ENCODE measurements at places on chromosomes 16 and 17.

GRCh38 chr16:88421871-88422433, 31.1 kb upstream of the ZFPM1 start:
- DNase-seq = no peak

- DNase-seq = no peak
These were observed 806 bp downstream of the TBX21 start for GRCh38 chr17:47733674-47734410.

DNA sequence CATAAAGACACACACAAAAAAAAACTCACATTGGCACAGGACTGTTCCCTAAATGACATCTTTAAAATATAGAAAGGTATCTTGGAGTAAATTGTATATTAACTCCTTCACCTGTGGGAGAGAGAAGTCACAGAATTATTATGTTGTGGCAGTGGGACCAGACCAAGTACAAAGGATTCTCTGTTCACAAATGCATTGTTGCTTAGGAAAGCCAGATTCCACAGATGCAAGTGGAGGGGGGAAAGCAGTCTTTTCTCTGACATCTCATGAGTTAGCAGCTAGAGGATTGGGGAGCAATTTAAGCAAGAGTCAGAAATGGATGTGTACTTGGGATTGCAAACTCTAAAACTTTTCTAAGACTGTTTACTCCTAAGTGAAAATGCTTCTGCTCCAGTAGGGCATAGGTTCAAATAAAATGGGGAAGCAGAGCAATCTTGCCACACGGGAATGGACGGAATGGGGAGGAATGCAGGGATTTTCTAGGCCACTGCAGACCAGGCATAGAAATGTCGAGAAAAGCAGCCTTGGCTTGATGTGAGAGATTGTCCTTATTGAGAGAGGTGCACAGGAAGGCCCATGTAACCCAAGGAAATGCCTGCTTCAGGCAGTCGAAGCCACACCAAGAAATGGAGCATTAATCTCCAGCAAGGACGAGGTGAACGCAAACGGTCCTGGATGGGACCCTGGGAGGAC, 4.1 kb upstream of the PMP22 start:
- DNase-seq = no peak

DNA sequence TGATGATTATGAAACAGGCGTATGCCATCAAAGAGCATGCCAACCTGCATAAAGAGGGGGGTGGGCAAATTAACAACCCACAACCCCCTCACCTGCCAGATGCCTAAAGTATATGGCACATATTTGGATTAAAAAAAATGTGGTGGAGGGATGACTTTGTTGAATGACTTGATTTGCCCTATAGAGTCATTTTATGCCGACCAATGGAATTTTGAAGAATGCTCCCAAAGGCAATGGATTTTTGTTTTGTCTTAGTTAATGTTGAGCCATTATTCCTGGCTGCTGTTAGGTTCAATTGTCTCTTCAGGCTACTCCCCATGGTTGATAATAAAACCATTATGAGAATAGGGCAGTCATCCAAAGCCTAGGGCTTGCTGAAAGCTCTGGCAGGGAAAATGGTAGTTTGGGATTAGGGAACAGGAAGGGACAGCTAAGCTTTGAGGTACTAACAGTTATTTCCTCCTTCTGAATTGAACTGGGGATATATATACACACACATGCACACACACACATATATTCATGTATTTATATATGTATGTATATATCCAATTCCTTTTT, 5.8 kb upstream of the CHCT1 start:
- DNase-seq = no peak

GRCh38 chr17:69898601-69899000, 176.4 kb upstream of the KCNJ16 start:
- DNase-seq = no peak

DNA sequence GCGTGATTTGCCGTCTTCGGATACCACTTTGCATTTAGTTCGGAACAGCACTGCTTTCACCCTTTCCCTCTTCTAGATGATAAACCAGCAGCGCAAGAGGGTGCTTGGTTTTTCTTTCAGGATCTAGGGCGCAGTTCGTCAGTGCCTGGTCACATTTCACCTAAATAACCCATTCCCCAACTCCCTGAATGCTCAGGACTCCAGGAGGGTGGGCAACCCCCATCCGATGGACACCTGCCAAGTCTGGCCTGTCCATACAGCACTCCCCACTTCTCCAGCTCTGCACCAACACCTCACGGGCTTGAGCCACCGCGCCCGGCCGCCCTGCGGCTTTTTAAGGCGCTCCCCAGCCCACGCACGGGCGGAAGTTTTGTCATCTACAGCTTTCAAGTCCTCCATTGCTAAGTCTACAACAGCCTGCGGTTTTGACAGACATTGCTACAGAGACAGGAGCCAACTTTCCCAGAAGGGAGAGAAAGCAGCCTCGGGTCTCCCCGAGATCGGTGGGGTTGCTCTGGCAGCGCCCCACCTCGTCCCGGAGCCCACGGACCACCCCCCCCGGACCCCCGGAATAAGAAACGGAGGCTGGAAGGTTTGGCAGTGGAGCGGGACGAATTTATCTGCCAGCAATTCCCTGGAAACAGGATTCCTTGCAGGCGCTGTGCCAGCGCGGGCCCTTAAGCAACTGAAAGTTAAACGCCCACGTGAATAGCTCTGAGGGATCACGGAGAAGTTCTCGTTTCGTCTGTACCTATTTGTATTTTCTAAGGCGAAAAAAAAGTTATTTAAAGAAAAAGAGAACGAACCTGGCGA, 38.6 kb upstream of the SLFN13 start:
- peak; percentile 42 for DNase-seq

DNA sequence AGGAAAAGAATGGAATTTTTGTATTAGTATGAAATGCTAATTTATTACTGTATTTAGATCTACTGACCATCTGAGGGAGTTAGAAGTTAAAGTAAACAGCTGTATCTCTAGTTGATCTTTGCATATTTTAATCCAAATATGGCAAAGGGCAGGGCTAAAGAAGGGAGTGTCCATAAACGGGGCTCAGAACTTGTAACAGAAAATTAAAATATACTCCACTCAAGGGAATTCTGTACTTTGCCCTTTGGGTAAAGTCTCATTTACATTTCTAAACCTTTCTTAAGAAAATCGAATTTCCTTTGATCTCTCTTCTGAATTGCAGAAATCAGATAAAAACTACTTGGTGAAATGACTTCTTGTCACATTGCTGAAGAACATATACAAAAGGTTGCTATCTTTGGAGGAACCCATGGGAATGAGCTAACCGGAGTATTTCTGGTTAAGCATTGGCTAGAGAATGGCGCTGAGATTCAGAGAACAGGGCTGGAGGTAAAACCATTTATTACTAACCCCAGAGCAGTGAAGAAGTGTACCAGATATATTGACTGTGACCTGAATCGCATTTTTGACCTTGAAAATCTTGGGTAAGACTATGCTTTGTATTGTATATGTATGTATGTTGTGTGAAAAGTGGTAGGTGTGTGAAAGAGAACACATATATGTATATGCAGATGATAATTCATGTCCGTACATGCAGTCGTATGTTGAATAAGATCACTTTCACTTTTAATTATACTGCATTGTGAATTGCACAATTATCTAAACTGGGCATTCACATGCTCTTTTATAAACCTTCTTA, at the start of gene ASPA:
ASPA (plus strand) TSS at position 186 of the 799 bp plus-strand sequence; CDS start at position 349, 163 bp downstream.
- no peak for DNase-seq

- no peak for DNase-seq
These were observed 650 bp downstream of the KIAA0753 start for GRCh38 chr17:6639586-6640535.

DNA sequence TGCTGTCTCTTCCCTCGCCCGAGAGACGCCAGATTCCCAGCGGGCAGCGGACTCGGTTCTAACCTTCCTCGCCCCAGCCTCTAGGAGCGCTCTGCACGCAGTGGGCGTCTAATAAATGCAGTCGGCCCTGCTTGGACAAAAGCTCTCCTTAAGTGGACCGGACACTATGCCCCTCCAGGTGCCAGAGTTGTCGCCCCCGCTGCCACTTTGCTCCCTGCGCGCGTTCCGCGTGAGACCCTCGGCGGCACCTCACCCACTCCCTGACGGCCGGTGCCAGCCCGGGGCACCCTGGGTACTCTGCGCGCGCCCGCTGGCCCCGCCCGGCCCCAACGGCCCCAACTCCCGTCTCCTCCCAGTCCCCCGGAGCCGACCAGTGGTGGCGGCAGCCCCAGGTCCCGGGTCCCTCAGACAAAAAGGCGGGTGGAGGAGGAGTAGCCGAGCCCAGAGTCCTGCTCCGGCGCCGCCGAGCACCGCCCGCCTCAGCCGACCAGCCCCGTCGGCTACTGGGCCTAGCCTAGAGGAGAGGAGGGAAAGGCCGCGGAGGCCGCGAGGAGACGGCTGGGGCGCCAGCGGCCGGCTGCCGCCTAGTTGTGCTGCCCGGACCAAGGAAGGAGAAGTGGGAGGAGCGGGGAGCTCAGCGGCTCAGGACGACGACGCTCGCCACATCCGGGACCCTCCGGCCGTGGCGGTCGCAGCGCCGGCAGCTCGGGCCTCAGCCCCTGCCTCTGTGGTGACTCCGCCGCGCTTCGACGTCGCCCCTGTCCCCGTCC, 123.0 kb downstream of the GOSR1 start:
- peak; percentile 9 for DNase-seq

DNA sequence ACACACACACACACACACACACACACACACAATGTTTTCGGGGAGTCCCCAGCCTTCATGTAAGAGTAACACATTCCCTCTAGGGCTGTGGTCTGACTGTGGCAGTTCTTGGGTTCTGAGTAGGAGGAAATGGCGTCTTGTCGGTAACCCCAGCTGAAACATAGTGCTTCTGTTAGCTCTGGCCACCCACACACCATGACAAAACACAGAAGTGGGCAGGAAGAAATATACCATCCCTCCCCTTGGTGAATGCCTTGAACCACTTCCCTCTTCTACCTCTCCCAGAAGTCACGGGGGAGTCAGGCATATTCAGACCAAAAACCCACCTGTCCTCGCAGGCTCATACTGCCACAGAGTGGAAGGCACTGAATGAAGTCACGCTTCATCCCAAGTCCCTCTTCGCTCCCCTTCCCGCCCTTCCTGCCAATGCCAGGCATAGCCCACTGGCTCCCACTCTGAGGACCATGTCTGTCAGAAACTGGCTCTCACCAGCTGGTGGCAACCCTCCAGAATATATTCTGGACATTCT, 11.5 kb downstream of the SLC35B1 start:
- no peak for DNase-seq

- DNase-seq = no peak
These were observed 2.0 kb upstream of the CDH8 start for GRCh38 chr16:62038225-62038624.

GRCh38 chr16:55499951-55500529, 8.8 kb upstream of the LPCAT2 start:
- DNase-seq = no peak

- no peak for DNase-seq
These were observed 535.1 kb downstream of the CDH11 start for GRCh38 chr16:64586781-64587180.

DNA sequence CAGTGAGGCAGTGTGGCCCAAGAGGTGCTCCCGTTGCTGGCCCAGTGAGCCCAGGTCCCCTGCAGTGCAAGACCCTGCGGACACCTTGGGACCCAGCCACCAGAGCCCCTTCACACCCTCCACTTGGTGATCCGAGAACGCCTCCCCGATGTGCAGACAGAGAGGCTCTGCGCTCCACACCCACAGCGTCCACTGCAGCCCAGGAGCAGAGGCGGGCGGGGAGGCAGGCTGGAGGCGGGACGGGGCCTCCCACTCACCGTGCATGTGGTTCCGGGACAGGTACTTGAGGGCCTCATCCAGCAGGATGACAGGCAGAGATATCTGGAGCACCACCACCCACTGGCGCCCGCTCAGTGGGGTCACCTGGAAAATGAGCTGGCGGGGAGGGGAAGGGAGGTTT, 12.1 kb upstream of the P2RX1 start:
- no peak for DNase-seq

DNA sequence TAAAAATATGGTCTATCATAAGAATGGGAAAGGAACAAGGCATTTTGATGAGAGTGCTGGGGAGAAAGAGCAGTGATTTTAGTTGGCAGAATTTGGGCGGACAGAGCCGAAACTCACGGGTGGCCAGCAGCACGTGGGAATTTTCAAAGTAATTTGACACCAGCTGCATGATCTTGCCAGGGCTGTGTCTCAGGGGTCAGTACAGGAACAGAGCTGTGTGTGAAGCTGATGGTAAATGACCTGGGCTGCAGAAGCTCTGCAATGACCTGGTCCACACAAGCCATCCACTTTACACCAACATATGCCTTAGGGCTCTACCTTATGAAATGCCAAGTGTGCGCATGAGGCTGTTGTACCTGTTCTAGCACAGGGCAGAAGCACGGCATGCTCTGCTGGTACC, 112.0 kb downstream of the ZFHX3 start:
- no peak for DNase-seq

- DNase-seq = no peak
These were observed 26.2 kb upstream of the SLC12A3 start for GRCh38 chr16:56838622-56839337.

DNA sequence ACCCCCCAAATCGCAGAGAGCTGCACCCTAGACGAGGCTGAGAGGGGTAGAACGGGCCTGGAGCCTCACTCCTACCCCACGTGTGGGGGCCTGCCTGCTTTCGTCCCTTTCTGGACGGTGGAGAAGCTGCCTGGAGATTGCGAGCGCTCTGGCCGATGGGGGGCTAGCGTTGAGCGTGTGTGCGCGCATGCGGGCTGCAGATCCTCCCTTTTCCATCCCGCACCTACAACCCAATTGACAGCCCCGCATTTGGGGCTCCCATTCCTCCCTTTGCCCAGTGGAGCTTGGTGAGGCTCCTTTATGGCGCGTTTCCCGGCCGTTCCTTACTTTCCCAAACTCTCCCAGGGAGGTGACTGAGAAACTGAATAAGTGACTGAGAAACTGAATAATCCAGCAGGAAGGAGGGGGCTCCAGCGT, 907 bp upstream of the ESRP2 start:
- DNase-seq = no peak

- DNase-seq = no peak
These were observed 3.4 kb downstream of the ZNF688 start for GRCh38 chr16:30567991-30568638.

GRCh38 chr17:21677911-21678310, 14.4 kb upstream of the KCNJ18 start:
- DNase-seq = no peak

DNA sequence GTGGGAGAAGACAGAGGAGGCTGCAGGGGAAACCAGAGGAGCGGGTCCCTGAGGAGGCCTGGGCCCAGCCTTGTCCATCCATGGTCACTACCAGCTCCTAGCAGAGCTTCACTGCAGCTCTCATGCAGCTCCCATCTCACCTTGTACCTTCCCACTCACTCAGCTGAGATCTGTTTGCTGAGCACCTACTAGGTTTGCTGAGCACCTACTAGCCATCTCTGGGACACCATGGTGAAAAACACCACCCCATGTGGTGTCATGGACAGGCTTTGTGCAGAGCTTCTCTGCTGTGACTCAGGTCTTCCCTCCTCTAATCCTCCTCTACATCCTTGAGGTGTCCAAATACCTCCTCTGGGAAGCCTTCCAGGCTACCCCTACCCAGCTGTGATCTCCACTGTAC, 58.6 kb downstream of the ENGASE start:
- DNase-seq = no peak
